Dermis lymphatic vessel endothelial cell (primary cell): ENCODE measurements at places on chromosomes 7 and 10. TPM values are rescaled to one million over a fixed set of nuclear protein-coding genes. Genes with fewer than 3 reads are reported as not detected.

Gene TLX1
- not detected in 2 replicates for total RNA-seq

Gene CPXM2
- under 0.01 TPM in 1 of 2 replicates, not detected in the other for total RNA-seq

Gene RPEL1
- total RNA-seq, result 0.09 and 0.11 TPM in 2 replicates

Gene PARD3
- 38.9 and 44.1 TPM in 2 replicates for total RNA-seq

Gene CCDC136
- total RNA-seq, result 0.33 and 1.6 TPM in 2 replicates

Gene AS3MT
- 0.43 and 0.54 TPM in 2 replicates for total RNA-seq

Gene PIP
- total RNA-seq, result not detected in 2 replicates

Gene TMEM176A
- total RNA-seq, result not detected in 2 replicates

Gene CCM2
- total RNA-seq, result 43.4 and 47.0 TPM in 2 replicates

Gene IL15RA
- total RNA-seq, result 7.2 and 9.9 TPM in 2 replicates
